ENCODE measurements at places on chromosomes 16 and 17. TPM values are rescaled to one million over a fixed set of nuclear protein-coding genes. Genes with fewer than 3 reads are reported as not detected.

SECTM1 gene
- total RNA-seq, result 6.3 TPM

CA5A gene
- not detected for total RNA-seq

SGCA gene
- not detected for total RNA-seq

GRIN2A gene
- under 0.01 TPM for total RNA-seq

USB1 gene
- 11.0 TPM for total RNA-seq

NOTUM gene
- total RNA-seq, result not detected

Data from myometrial cell (primary cell).